ENCODE measurements at places on chromosomes 2 and 18.

DNA sequence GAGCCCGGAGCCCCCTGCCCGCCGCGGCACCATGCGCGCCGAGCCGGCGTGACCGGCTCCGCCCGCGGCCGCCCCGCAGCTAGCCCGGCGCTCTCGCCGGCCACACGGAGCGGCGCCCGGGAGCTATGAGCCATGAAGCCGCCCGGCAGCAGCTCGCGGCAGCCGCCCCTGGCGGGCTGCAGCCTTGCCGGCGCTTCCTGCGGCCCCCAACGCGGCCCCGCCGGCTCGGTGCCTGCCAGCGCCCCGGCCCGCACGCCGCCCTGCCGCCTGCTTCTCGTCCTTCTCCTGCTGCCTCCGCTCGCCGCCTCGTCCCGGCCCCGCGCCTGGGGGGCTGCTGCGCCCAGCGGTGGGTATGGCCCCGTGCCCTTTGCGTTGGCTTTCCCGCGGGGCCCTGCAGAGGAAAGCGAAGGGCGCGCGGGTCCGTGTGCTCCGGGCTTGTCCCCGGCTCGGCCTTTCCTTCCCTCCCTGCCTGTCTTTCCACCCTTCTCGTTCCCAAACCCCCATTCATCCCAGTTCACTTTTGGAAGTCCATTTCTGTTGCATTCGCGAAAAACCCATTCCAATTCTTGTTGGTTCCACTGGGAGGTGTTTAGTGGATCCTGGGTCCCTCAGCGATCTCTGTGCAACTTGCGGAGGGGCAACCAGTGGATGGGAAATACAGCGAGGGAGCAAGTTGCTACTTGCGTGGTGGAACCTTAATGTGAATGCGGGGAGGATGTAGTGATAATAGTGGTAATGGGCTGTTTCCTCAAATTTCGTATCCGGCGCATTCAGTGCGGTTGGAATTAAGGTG lies 599 bp downstream of the ADAM23 start:
- peak overlapping the region; percentile 83 for H3K4me3 ChIP-seq
- peaks cover 72% of the 10 kb centered on the region for H3K27me3 ChIP-seq
- H3K4me1 ChIP-seq = peaks cover 6% of the 10 kb centered on the region
- no peaks in the 10 kb centered on the region for H3K36me3 ChIP-seq
- DNase-seq = no peak
- H3K27ac ChIP-seq = no peak overlapping the region

DNA sequence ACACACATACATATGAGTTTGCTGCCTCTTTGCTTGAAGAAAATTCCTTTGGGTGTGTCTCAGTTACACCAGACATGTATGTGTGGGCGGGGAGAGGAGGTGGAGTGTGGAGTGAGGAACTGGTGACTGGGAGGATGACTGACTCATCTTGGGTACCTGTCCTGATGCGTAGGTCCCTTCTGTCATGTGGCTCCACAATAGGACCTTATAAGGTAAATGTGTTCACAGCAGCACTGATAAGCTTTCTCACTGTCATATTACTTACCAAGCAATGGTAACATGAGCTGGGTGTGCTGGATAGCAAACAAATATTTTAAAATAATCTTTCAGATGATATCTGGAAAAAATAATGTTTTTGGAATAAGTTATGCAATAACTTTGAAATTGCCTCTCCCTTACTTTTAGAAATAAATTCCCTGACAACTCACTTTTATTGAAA lies 45.1 kb downstream of the SLC9A2 start:
- H3K27ac ChIP-seq = no peak overlapping the region
- no peaks in the 10 kb centered on the region for H3K36me3 ChIP-seq
- peak; percentile 24 for DNase-seq
- H3K4me1 ChIP-seq = peaks cover 19% of the 10 kb centered on the region
- H3K27me3 ChIP-seq = no peaks in the 10 kb centered on the region

- no peaks in the 10 kb centered on the region for H3K27me3 ChIP-seq
- no peak for DNase-seq
- no peaks in the 10 kb centered on the region for H3K4me1 ChIP-seq
- H3K36me3 ChIP-seq = no peaks in the 10 kb centered on the region
- no peak overlapping the region for H3K4me3 ChIP-seq
- H3K27ac ChIP-seq = no peak overlapping the region
Measured at GRCh38 chr2:179655627-179656026, 205.8 kb downstream of the ZNF385B start.

DNA sequence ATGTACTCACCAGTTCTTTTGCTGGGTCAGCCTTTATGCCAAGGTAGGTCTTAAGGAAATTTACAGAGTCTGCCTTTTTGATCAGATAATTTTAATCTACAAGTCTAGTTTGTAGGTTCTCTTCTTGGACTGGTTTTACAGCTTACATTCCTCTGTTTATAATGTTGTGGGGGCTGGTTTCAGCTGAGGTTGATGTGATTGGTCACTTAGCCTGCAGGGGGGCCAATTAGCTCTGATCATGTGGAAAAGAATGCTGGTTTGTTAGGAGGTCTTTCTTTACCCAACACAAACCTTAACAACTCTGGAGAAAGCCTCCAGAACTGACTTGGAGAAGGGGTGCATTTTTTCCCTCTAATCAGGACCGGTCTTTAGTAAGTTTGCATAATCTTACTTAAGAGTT lies at the start of gene KCNJ13:
Gene KCNJ13, minus strand, starts transcription at position 131 of the 400 bp plus-strand sequence. CDS start 5,203 bp downstream, outside the sequence.
- H3K4me1 ChIP-seq = peaks cover 26% of the 10 kb centered on the region
- no peak within 1 kb of the TSS for H3K27ac ChIP-seq
- H3K4me3 ChIP-seq = no peak within 1 kb of the TSS
- no peak for DNase-seq
- no peaks in the 10 kb centered on the region for H3K27me3 ChIP-seq

DNA sequence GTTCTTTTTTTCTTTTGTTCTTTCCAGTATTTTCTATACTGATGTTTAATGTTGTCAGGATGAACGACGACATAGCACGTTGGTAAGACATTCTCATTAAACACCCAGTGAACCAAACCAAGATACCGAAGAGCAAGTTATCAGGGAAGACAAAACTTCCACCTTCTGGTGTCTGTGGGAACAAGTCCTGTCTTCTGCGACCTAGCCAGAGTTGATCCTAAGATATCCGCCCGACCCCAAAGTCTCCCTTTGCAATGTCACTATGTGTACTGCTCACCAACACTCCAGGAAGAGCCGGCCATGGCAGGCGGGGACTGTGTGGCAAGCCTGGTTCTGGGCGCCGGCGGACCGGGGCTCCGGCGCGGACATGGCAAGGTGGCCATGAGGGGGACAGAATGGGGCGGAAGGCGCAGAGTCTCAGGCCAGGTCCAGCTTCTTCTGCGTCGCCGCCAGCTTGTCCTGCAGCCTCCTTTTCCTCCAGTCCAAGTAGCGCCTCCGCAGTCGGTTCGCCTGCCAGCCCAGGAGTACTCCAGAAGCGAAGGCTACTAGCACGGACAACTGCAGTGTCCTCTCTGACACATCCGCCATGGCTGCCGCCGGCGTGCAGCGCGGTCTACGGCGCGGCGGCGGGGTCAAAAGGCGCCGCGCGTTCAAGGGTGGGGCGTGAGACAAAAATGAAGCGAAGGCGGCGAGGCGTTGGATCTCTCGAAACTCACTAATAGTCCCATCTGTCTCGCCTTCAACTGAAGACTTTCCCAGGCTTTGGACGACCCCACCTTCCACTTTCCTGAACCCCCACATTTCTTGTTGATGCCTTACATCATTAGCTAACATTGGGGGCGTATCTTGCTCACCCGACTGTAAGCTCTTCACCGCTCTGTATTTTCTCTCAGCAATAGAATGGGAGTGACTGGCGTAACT lies at the start of gene MTLN:
Gene MTLN, minus strand, starts transcription at position 610 of the 921 bp plus-strand sequence. Its CDS starts 22 bp downstream, at position 588.
- DNase-seq = peak; percentile 72
- H3K27ac ChIP-seq = peak within 1 kb of the TSS; percentile 88
- peak within 1 kb of the TSS; percentile 93 for H3K4me3 ChIP-seq
- H3K36me3 ChIP-seq = peaks cover 30% of the 10 kb centered on the region
- peaks cover 22% of the 10 kb centered on the region for H3K27me3 ChIP-seq

DNA sequence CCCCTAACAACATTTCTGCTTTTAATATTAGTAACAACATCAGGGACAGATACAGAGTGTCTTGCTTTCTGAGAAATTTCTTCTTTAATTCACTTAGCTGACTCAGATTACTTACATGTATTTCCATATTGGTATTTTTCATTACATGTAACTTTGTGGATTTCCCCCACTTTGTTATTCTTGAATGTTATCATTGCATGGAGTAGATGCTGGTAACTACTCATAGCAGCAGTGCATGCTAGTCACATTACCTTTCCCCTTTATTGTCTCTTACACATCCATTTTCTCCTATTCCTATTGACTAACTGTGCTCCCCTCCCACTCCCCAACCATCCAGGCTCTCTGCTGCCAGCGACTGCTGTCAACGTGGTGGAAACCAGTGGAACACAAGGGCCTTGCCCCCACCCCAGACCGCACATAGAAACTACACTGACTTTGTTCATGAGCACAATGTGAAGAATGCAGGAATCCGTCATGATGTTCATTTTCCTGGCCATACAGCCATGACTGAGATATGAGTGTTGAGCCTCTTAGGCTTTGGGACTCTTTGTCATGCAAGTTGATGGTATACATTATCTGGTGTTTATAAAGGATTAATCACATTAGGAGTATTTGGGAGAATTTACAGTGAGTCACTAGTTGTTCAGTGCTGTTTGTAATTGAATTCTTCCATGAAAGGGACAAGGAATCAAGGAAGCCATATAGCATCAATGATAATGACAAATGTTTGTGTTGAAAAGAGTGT lies 91.0 kb downstream of the EPB41L5 start:
- DNase-seq = no peak
- peaks cover 10% of the 10 kb centered on the region for H3K27me3 ChIP-seq
- H3K4me3 ChIP-seq = no peak overlapping the region
- H3K36me3 ChIP-seq = peaks cover 4% of the 10 kb centered on the region
- peaks cover 8% of the 10 kb centered on the region for H3K4me1 ChIP-seq

DNA sequence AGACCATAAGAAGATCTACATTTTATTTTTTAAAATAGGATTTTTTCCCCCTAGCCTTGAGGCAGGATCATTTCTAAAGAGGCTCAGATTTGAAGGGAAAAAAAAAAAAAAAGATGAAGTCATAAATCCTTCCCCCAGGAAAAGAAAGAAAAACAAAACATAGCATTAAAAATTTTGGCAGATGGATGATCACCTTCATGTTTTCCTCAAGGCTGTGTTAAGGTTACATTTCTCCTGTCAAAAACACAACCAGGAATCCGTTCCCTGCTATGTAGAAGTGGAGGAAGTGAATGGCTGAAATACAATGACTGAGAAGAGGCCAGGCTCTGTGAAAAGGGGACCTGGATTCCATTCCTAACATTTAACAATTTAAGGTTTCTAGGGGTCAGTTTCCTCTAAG lies 56.2 kb downstream of the EPHA4 start:
- no peak overlapping the region for H3K27ac ChIP-seq
- H3K4me3 ChIP-seq = no peak overlapping the region
- no peak for DNase-seq
- peaks cover 19% of the 10 kb centered on the region for H3K4me1 ChIP-seq
- no peaks in the 10 kb centered on the region for H3K36me3 ChIP-seq

DNA sequence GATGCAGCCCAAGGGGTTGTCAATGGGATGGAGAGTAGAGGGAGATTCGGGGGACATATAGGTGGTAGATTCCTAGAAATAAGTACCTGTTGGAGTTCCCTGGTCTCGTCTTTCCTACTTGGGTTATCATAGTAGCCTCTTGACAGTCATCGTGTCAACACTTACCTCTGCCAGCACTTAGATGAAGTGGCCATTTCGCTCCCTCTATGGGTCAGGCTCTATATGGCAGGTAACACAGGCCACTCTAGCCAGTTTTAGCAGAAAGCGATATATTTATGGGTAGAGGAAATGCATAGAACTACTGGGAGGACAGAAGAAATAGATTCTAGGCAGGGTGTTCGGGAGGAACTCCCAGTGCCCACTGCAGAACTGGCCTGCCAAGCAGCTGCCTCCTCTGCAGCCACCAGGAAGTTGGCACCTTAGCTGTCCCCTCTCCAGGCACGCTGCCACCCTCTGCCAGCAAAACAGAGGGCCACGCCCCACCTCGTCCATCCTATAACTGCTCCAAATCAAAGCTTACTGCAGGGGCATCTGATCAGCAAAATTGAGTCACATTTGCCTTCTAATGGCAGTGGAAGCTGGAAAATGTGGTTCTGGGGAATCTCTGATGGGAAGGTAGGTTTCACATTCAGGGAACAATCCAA lies 181.3 kb downstream of the INSIG2 start:
- H3K36me3 ChIP-seq = no peaks in the 10 kb centered on the region
- H3K27me3 ChIP-seq = peaks cover 5% of the 10 kb centered on the region
- H3K27ac ChIP-seq = no peak overlapping the region
- H3K4me1 ChIP-seq = no peaks in the 10 kb centered on the region
- DNase-seq = no peak
- H3K4me3 ChIP-seq = no peak overlapping the region

GRCh38 chr2:112791019-112791418 lies 6.7 kb upstream of the IL1A start:
- no peak for DNase-seq
- H3K4me1 ChIP-seq = peaks cover 26% of the 10 kb centered on the region
- H3K27ac ChIP-seq = no peak overlapping the region
- no peaks in the 10 kb centered on the region for H3K27me3 ChIP-seq

- H3K27ac ChIP-seq = no peak overlapping the region
- H3K27me3 ChIP-seq = no peaks in the 10 kb centered on the region
- no peak for DNase-seq
- H3K4me1 ChIP-seq = no peaks in the 10 kb centered on the region
- no peaks in the 10 kb centered on the region for H3K36me3 ChIP-seq
Measured at GRCh38 chr18:73461780-73462059, 593.9 kb upstream of the NETO1 start.

- H3K36me3 ChIP-seq = no peaks in the 10 kb centered on the region
- H3K27ac ChIP-seq = no peak overlapping the region
- no peaks in the 10 kb centered on the region for H3K4me1 ChIP-seq
- no peak overlapping the region for H3K4me3 ChIP-seq
Measured at GRCh38 chr2:157082950-157083349, 174.6 kb upstream of the GALNT5 start.

DNA sequence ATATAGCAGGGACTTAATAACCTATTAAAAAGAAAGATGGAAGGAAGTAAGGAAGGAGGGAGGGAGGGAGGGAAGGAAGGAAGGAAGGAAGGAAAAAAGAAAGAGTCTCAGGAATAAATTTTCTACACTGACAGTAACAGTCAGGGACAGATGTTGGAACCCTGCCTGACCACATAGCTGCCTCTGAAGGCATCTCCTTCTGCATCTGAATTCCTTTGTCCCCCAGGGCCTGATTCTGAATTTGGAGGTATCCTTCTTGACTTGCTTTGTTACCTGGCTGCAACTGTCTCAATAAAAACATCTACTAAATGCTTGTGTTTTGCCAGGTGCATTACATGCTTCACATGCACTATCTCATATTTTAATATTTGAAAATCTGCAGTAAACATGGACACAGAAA lies 17.4 kb upstream of the LRATD1 start:
- H3K4me1 ChIP-seq = no peaks in the 10 kb centered on the region
- H3K27me3 ChIP-seq = no peaks in the 10 kb centered on the region
- H3K4me3 ChIP-seq = no peak overlapping the region
- H3K27ac ChIP-seq = no peak overlapping the region
- H3K36me3 ChIP-seq = no peaks in the 10 kb centered on the region

GRCh38 chr18:78928076-78928475 lies 51.5 kb upstream of the SALL3 start:
- no peak overlapping the region for H3K4me3 ChIP-seq
- no peak for DNase-seq
- H3K27me3 ChIP-seq = no peaks in the 10 kb centered on the region
- H3K4me1 ChIP-seq = no peaks in the 10 kb centered on the region
- no peaks in the 10 kb centered on the region for H3K36me3 ChIP-seq
- no peak overlapping the region for H3K27ac ChIP-seq

Measured in activated T-helper 2 cell treated with anti-CD3 and anti-CD28 coated beads, Interferon-gamma antibody, Interleukin-2, Interleukin-4, amounts not matched to agents 10 μg/mL and 5 μg/mL and 100 μg/mL, durations not matched to agents 14 hours and 24 hours and 36 hours (primary cell).